ENCODE measurements at places on chromosomes 6 and 20.

DNA sequence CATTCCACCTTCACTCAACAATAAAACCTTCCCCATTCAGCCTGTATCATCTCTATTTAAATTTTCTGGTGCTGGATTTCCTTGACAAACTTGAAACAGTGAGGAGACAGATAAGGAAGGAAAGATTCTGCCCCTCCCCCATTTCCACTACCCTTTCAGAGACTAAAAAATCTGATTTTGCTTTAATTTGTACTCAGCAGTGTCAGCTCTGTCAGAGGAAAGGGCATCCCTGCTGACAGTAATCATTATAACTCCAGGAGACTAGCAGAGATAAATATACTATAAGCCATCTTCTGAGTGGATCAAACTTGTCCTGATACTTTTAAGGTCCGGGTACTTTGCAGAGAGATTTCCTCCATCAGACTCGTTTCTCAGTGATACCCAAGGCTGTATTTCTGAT is 155.6 kb downstream of the SAMD5 start:
- DNase-seq: no peak

DNA sequence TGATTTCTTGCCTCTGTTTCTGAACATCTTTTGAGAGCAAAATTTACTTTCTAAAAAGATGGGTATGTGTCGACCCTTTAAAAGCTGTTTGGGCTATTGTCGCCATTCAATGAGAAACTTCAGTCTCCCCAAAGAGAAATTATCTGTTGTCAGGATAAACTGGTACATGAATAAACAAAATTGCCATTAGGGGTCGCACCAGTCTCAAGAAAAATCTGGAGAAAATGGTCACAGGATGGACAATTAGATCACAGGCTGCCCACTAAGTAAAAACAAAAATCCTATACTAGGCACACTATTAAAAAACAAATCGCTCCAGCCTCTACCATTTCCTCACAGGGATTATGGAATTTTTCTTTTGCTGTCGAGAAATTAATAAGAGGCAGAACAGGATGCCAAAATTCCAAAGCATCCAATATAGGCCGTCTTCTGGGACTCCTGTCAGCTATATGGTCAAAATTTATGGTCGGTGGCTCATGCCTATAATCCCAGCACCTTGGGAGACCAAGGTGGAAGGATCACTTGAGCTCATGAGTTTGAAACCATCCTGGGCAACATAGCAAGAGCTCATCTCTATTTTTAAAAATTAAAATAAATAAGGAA is 5.5 kb upstream of the HLA-E start:
- DNase-seq: no peak

- no peak for DNase-seq
Measured at GRCh38 chr6:148263961-148264360, 78.7 kb upstream of the SASH1 start.

DNA sequence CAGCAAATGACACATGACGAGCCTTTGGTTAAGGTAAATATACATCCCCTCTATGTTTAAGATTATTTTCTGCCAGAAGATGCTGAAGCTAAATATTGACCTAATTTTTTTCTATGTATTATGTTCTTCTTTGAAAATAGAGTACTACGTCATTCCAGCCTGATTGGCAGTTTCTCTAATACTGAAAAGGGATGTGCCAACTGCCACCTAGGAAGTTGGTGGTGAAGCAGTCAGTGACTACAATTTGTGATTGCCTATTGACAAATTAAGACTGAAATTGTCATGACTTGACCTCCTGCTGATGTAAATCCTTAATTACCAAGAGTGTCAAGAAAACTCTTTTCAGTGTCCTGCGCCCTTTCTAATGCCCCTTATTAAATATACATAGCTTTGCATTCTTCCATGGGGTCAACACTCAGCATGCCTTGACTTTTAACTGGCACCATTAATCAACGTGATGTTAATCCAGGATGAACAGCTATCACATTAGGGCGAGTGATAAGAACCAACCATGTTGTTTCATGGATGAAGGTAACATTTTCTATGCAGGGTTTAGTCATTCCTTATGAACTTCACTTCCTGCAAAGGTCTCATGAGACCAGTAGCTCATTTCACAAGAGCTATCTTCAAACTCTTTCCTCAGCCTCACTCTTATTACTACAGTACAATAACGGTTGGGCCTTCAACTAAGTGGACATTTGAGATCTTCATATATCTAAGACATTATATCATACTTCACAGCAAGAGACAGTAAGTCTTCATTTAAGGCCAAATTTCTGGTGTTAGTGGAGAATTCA is 22.5 kb upstream of the SGK1 start:
- DNase-seq: no peak

DNA sequence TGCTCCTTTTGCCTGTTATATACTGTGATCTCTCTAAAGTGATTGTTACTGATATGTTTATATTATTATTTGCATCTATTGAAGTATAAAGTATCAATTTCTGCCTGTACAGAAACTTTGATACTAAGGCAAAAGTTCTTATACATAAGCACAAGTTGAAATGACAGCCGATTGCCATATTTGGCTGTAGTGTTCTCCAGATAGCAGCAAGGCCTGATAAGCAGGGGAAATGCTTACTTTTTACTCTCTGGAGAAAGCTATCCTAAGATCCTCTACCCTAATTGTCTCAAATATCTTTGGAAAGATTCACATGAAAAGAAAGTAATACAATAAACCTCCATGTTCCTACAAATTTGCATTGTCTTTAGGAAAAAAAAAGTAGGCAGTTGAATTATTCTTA is 31.4 kb downstream of the SENP6 start:
- DNase-seq: no peak

GRCh38 chr6:164010441-164011103 is 596.1 kb downstream of the QKI start:
- DNase-seq: no peak

DNA sequence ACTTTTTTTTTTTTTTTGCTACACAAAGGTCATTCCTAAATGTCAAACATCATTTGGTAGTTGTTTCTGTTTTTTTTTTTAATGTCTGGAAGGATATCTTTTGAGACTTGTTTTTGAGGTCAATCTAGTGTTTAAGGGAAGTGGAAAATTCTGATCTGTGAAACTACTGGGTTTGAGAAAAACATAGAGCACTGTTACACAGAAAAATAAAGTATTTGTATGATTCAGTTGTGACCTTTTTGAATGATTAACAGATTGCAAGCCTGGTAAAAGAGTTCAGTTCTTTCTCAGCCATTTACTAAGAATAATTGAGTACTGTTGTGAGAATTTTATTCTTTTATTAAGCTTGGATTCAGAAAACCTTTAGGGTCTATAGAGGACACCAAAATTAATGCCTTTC is 276.7 kb downstream of the ADGRB3 start:
- no peak for DNase-seq

DNA sequence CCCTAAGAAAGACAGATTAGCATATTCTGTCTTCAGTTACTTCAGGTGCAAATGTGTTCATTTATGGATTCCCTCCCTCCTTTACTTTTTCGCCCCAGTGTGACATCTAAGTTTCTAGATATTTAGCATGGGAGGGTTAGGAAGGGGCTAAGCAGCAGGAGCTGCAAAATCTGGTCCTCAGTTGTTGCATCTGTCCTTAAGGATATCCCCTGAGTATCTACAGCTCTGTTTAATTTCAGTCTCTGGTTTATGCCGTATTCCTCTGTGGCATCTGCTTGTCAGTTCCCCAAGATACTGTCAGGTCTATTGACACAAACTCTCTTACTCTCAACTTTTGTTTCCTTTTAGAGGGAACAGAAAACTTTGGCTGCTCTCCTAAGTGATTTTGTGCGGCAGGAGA is 754.6 kb upstream of the MAP3K7 start:
- DNase-seq: no peak

DNA sequence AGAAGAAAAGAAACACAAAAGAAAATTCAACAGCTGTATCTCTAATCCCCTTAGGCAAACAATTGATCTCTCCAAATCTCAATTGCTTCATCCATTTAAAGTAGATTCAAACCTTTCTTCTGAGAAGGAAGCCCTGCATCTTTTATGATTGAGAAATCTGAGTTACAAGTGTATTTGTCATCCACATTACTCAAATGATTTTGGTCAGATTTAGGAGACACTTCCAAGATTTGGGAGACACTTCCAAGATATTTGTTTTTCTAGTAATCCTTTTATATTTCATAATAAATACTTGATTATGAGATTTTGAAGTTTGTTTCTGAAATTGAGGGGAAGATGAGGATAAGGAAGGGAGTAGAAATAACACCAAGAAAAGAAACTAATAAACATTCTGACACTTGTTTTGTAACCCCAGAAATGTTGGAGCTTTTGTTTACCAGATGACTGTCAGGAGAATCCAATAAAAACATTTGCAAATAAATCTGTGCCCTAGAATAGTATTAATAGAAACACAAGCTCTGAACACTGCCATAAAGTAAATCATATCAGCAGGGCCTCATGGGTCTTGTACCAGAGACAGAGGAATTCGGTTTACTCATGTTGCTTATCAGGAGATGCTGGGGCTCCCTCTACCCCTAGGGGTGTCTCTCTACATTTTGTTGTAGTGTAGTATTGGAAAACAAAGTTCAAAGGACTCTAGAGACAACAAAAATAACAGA is 314.3 kb upstream of the NT5E start:
- DNase-seq: no peak

- DNase-seq: no peak
Measured at GRCh38 chr6:113732384-113732966, 124.7 kb upstream of the MARCKS start.

DNA sequence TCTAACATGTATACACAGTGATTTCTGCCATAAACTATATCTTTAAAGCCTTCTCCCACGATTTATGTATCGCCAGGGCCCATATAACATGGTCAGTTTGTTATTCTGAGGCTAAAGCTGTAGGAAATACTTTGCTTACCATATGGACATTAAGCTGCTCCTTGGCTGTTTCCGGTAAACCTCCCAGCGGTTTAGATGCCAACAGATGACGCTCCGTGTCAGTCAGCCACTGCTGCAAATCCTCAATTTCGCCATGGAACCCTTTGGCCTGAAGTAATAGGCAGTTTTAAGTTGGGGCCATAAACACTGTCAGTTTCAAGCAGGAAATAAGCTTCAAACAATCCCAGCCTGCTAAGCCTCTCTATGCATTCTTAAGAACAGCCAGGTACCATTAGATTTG is 145.4 kb downstream of the DST start:
- no peak for DNase-seq

GRCh38 chr6:43242908-43243663 is at the start of gene TTBK1:
TTBK1 (plus strand) TSS chr6:43243481; CDS start chr6:43246661, 3,180 bp downstream.
- no peak for DNase-seq

DNA sequence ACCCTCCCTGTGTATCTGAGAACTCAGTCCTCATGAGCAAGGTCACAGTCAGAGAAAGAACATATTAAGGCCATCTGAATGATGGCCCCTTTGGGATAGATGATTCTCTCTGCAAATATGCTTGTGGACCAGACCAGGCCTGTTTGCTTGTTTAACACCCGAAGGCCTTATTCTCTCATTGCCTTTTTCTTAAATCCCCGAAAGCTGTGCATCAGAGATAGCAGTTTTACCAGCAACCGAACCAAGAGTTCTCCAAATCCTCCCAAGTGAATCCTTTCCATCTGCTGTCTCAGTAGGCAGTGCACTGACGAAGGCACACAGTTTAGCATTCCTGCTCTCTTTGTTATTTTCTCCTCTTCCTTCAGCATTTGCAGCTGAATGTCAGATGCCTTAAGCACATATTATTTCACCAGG is 79.8 kb downstream of the TRMT6 start:
- no peak for DNase-seq

DNA sequence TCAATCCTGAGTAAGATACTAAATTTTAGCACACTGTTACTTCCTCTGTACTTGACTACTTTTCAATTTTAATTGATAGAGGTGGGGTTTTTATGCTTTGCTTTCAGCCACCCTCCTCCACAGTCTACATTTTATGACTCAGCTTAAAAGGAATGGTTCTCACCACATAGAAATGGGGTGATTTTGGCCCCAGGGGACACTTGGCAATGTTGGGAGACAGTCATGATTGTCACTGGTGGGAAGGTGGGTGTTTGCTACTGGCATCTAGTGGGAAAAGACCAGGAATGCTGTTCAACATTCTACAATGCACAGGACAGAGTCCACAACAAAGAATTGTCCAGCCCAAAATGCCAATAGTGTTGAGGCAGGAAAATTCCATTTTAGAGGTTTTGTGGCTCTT is 71.3 kb downstream of the PCSK2 start:
- DNase-seq: no peak

- no peak for DNase-seq
Measured at GRCh38 chr6:9467741-9468140, 947.1 kb downstream of the TFAP2A start.

DNA sequence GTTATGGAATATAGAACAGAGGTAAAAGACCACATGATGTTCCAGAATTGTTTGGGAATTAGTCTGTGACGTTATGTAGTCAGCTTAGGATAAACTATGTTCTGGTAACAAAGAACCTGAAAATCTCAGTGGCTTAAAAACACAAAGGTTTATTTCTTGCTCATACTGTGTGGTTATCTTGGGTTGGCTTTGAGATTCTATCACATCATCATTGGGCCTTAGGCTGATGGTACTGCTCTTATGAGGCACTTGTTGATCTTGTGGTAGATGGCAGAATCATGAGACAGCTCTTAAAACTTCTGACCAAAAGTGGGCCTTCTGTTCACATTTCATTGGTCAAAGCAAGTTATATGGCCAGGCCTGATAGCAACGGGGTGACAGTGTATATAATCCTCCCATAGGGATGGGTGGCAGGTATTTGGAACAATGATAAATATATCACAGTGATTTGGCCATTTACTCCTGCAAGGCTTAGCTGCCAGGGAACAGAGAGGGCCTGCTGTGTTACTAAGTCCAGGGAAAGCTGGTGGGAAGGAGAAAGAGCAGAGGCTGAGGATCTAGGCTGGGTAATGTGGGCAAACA is 13.5 kb downstream of the DHX35 start:
- DNase-seq: no peak

- DNase-seq: no peak
Measured at GRCh38 chr6:138765896-138766655, 7.5 kb upstream of the CCDC28A start.

DNA sequence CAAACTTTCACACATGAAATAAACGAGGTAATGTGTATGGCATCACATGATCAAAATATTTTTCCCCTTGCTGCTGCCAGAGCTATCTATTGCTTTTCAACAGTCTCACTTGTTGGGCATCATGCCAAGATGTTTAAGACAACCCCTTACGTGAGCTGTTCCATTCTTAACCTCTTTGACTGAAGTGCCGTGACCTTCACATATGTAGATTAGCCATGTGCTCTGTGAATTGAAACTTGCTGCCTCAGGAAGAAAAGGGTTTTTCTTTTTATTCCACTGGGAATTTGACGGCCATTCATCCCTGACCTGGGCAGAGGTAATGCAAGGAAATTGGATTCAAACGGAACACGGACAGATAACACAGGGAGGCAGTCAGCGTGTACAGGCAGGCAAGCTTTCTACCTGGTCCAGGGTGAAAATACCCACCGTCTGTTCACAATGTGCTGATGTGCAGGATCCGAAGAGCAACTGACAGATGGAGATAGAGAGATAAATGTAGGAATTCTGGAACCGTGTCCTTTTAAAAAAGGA is 14.2 kb downstream of the ARID1B start:
- DNase-seq: no peak

GRCh38 chr20:59428441-59429205 is 128.2 kb downstream of the EDN3 start:
- DNase-seq: no peak

GRCh38 chr6:106360989-106361430 is 493 bp downstream of the CRYBG1 start:
- DNase-seq: no peak
